ENCODE measurements at places on chromosomes 13 and 19. TPM values are rescaled to one million over a fixed set of nuclear protein-coding genes. Genes with fewer than 3 reads are reported as not detected.
A peak's percentile ranks its signal among the peaks of the same experiment; 100 is the strongest.

The TRPC4 gene
- total RNA-seq, result not detected

The GPR18 gene
- 6.0 TPM for total RNA-seq

The ZNF221 gene
- 1.9 TPM for total RNA-seq

The FFAR1 gene
- 0.35 TPM for total RNA-seq

The ZNF442 gene
- 1.1 TPM for total RNA-seq

DNA sequence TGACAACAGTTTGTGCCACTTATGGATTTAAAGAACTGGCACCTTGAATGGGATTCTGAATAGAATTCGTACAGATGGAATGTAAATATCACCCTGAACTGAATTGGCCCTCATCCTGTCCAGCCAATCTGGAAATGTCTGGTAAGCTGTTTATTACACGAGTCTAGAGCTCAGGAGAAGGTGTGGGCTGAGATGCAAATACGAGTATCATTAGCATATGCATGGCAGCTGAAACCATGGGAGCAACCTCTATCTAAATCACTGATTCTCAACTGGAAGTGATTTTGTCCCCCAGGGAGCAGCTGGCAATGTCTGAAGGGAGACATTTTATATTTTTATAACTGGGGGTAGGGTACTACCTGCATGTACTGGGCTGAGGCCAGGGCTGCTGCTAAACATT, 15.6 kb upstream of the VWA8 start:
- H3K4me1 ChIP-seq, result peaks cover 16% of the 10 kb centered on the region
- peaks cover 2% of the 10 kb centered on the region for H3K27me3 ChIP-seq
- H3K4me3 ChIP-seq, result no peak overlapping the region
- H3K27ac ChIP-seq, result no peak overlapping the region
- no peak for DNase-seq

- H3K4me3 ChIP-seq, result no peak overlapping the region
- no peaks in the 10 kb centered on the region for H3K27me3 ChIP-seq
- DNase-seq, result no peak
- peaks cover 12% of the 10 kb centered on the region for H3K4me1 ChIP-seq
Measured at GRCh38 chr13:94858856-94859255, 146.5 kb upstream of the SOX21 start.

DNA sequence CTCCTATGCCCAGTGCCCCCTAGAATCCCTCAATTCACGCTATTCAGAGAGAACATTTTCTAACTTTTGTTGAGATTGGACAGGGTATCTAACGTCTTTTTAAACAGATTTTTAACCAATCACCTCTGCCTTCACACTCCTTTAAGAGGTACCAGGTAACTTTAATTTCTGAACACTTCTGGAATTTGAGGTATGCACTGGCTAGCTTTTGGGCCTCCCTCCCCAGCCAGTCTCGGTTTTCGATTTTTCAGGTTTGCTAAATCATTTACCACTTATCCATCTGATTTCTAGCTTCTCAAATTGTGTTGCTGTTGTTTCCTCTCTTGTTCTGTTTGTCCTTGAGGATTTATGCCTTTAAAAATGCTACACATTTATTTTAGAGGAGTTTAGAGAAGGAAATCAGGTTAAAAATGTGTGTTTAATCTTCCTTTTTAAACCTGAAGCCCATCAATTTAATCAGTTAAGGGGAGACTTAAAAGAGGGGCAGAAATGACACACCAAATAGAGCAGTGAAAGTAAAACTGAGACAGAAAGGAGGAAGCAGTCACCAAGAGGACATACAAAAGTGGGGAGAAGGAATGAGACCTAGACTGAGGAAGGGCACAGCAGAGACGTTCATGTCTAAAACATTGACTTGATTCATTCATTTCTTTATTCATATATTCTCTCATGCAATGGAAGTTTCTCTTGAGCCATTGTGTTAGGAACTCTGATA, 139.6 kb upstream of the HTR2A start:
- H3K4me1 ChIP-seq, result no peaks in the 10 kb centered on the region
- no peaks in the 10 kb centered on the region for H3K36me3 ChIP-seq
- no peak overlapping the region for H3K27ac ChIP-seq
- H3K27me3 ChIP-seq, result peaks cover 30% of the 10 kb centered on the region
- no peak for DNase-seq

DNA sequence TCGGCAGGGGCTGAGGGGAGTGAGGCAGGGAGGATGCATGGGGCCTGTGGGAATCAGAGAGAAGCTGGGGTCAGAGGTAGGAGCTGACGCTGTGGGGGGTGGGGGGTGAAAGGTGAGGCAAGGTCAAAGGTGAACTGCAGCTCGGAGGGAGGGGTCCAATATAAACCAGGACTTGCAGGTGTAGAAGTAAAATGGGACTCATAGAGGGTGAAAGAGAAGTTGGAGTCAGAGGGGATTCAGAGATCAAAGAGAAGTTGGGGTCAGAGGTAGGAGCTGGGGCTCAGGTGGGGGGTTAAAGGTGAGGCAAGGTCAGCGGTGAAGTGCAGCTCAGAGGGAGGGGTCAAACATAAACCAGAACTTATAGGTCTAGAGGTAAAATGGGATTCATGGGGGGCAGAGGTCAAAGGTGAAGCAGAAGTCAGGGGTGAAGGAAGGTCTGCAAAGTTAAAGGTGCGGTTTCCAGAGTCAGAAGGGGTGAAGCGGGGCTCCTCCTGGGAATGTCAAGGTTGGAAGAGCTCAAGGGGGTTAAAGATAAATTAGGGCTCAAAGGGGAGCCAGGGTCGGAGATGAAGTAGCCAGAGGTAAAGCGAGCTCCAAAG, 7.6 kb downstream of the TUBB4A start:
- no peak for DNase-seq
- H3K4me1 ChIP-seq, result peaks cover 17% of the 10 kb centered on the region
- H3K27ac ChIP-seq, result no peak overlapping the region
- H3K4me3 ChIP-seq, result no peak overlapping the region
- H3K27me3 ChIP-seq, result no peaks in the 10 kb centered on the region
- H3K36me3 ChIP-seq, result no peaks in the 10 kb centered on the region

- DNase-seq, result peak; percentile 86
- peak overlapping the region; percentile 71 for H3K4me3 ChIP-seq
- H3K4me1 ChIP-seq, result peaks cover 24% of the 10 kb centered on the region
Measured at GRCh38 chr13:23578411-23579071, 8.3 kb downstream of the TNFRSF19 start.

GRCh38 chr19:28027116-28027515, 1185.8 kb downstream of the UQCRFS1 start:
- no peak overlapping the region for H3K4me3 ChIP-seq
- H3K27ac ChIP-seq, result no peak overlapping the region
- DNase-seq, result no peak
- H3K36me3 ChIP-seq, result no peaks in the 10 kb centered on the region
- H3K27me3 ChIP-seq, result no peaks in the 10 kb centered on the region
- H3K4me1 ChIP-seq, result no peaks in the 10 kb centered on the region

- H3K27ac ChIP-seq, result no peak overlapping the region
- H3K36me3 ChIP-seq, result no peaks in the 10 kb centered on the region
- no peak overlapping the region for H3K4me3 ChIP-seq
- peaks cover 6% of the 10 kb centered on the region for H3K27me3 ChIP-seq
- H3K4me1 ChIP-seq, result no peaks in the 10 kb centered on the region
- DNase-seq, result no peak
Measured at GRCh38 chr13:100069278-100069677, 19.6 kb upstream of the PCCA start.

All from activated CD4-positive, alpha-beta T cell treated with anti-CD3 and anti-CD28 coated beads for 36 hours (primary cell).